ENCODE measurements at places on chromosomes 2 and 18. TPM values are rescaled to one million over a fixed set of nuclear protein-coding genes. Genes with fewer than 3 reads are reported as not detected.

Gene HMSD
- polyA plus RNA-seq: 0.08 TPM

Gene SLC14A1
- 0.49 TPM for polyA plus RNA-seq

Gene IL36RN
- not detected for polyA plus RNA-seq

Gene CDKL4
- 0.19 TPM for polyA plus RNA-seq

Gene PLGLB1
- 7.4 TPM for polyA plus RNA-seq

Gene PLEKHM3
- 5.6 TPM for polyA plus RNA-seq

Gene TANC1
- polyA plus RNA-seq: 10.2 TPM

Gene KRTCAP3
- 33.0 TPM for polyA plus RNA-seq

Gene GREB1
- 6.2 TPM for polyA plus RNA-seq

Gene RSAD2
- polyA plus RNA-seq: 1.9 TPM

Gene SERPINB4
- polyA plus RNA-seq: not detected

Gene SULT1C3
- not detected for polyA plus RNA-seq

Gene DES
- polyA plus RNA-seq: 12.6 TPM

Gene ATP8B1
- polyA plus RNA-seq: 8.0 TPM

Gene TXNDC2
- polyA plus RNA-seq: not detected

Gene SLC19A3
- 2.3 TPM for polyA plus RNA-seq

Gene CIB4
- polyA plus RNA-seq: not detected

Gene SCN2A
- polyA plus RNA-seq: 0.26 TPM

Gene LYG2
- 0.16 TPM for polyA plus RNA-seq

Gene PGAP1
- polyA plus RNA-seq: 2.3 TPM

Measured in pancreas (tissue), 10 donors.